ENCODE measurements at places on chromosomes 2 and 18.

DNA sequence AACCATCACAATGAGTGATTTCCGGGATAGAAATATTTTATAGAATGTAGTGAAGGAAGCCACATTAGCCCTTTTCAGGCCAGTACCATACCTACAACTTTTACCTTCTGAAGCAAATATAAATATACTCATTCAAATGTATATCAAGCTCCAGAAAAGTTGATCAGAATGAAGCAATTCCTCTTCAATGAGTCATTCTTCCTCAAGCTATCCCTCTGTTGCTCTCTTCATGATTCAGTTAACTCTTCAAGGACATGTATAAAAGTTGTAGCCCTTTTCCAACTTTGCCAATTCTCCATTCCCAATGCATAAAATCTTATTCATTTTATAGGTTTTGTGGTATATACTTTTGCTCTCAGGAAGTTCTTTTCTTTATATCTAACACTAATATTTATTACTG, 242.1 kb upstream of the RGPD4 start:
- H3K27ac ChIP-seq: no peak overlapping the region
- no peak overlapping the region for H3K4me3 ChIP-seq
- no peaks in the 10 kb centered on the region for H3K4me1 ChIP-seq
- no peaks in the 10 kb centered on the region for H3K27me3 ChIP-seq
- no peak for DNase-seq

DNA sequence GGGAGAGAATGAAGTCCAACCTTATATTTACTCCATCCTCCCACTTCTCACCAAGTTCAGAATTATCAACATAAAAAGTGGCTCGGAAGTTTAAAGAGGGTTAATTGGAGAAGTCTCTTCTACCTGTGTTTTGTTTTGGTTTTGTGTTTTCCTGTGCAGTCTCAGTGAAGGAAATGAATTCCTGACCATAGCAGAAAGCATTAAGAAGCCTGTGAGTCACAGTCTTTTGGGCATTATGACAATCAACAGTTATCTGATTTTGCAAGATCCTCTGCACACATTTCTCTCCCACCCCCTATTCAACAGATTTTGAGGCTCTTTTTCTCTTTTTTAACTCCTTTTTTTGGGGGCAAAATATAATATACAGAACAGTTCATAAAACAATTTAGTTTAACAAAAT, 8.6 kb upstream of the RPL37A start:
- H3K36me3 ChIP-seq: peaks cover 2% of the 10 kb centered on the region
- H3K27me3 ChIP-seq: no peaks in the 10 kb centered on the region
- no peak for DNase-seq
- peaks cover 7% of the 10 kb centered on the region for H3K4me1 ChIP-seq

DNA sequence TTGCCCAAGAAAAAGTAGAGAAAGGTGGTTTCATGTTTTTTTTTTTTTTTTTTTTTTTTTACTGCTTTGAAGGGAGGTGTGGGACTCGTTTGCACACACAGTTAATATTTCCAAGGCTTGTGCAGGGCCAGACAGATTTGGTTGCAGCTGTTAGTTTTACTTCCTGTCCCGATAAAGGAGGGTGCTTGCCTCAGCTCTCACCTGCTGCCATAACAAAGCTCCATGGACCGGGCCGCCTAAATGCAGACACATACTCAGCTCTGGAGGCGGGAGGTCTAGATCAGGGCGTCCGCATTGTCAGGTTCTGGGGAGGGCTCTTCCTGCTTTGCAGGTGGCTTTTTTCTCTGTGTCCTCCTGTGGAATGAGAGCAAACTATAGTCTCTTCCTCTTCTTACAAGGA, 69.9 kb downstream of the ODC1 start:
- H3K27ac ChIP-seq: peak overlapping the region; percentile 79
- peaks cover 69% of the 10 kb centered on the region for H3K4me1 ChIP-seq
- no peak for DNase-seq
- H3K27me3 ChIP-seq: no peaks in the 10 kb centered on the region

GRCh38 chr2:158973116-158973956, 4.9 kb downstream of the TANC1 start:
- H3K27ac ChIP-seq: no peak overlapping the region
- H3K27me3 ChIP-seq: peaks cover 31% of the 10 kb centered on the region
- no peak for DNase-seq
- no peak overlapping the region for H3K4me3 ChIP-seq
- H3K4me1 ChIP-seq: peaks cover 14% of the 10 kb centered on the region

- no peaks in the 10 kb centered on the region for H3K36me3 ChIP-seq
- DNase-seq: no peak
- H3K27me3 ChIP-seq: peaks cover 49% of the 10 kb centered on the region
- H3K4me3 ChIP-seq: no peak overlapping the region
Observed at GRCh38 chr2:47652061-47652690, 130.8 kb upstream of the MSH6 start.

DNA sequence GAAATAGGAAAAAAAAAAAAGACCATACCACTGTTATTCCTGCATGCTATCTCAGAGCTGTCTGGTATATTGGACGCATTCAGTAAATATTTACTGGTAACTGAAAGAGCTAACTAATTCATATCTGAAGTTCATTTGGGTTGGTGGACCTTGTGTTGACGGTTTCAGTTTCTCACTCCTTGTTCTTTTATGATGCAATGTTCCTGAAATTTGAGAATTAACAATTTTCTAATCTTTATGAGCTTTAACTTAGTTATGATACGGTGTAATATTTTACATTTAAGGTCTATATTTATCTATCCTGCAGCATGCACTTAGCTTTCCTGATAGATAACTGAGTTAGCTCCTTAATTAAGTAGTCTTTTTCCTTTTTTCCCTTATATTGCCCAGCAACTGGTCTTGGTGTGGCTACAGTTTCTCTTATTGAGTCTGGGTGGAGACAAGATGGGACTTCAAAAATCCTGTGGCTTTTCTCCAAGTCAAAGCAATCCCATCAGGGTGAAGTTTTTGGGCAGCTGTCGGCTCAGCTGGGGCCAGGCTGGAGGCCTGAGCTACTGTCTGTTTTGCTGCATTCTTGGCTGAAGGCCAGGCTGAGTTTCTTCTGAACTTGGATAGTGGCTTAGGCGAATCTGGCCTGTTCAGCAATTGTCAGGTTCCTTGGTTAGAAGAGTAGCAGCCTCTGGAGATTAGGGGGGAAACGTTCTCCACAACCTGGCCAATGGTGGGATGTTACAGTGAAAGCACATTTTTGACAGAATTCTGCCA, 78.4 kb upstream of the MEX3C start:
- H3K4me1 ChIP-seq: no peaks in the 10 kb centered on the region
- no peak overlapping the region for H3K4me3 ChIP-seq
- no peaks in the 10 kb centered on the region for H3K36me3 ChIP-seq

DNA sequence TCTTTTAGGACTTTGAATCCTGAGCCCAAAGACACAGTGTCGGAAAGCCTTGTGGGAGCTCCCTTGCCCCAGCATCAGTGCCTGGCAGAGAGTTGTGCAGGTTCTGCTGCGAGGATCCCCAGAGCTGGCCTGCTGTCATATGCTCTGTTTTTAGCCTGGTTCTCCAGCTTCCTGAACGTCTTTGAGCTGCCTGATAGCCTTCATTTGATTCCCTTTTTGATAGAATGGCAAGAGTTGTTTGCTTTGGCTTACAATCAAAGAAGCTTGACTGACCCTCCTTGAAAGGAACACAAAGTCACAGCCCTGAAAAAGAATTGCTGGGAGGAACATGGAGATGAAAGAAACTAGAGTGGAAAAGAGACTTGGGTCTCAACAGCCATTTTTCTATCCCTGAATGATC, 95.4 kb downstream of the C1QL2 start:
- H3K4me1 ChIP-seq: no peaks in the 10 kb centered on the region
- H3K27ac ChIP-seq: no peak overlapping the region
- no peaks in the 10 kb centered on the region for H3K27me3 ChIP-seq

DNA sequence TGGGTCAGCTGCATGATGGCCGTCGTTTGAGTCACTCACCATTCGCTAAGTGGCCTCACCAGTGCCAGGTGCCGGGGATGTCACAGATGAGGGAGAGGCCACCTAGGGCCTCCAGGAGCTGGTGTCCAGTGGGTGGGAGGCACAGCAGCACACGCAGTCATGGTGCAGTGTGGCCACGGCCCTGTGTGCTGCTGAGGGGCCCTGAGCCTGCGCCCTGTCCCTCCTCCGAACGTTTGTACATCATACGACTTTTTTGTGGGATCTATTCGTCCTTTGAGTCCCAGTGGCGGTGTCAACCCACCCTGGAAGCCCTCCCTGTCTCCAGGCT, 30.1 kb upstream of the ODC1 start:
- H3K4me1 ChIP-seq: peaks cover 20% of the 10 kb centered on the region
- no peak overlapping the region for H3K27ac ChIP-seq
- peaks cover 2% of the 10 kb centered on the region for H3K36me3 ChIP-seq
- no peak overlapping the region for H3K4me3 ChIP-seq
- peaks cover 9% of the 10 kb centered on the region for H3K27me3 ChIP-seq

GRCh38 chr18:58241026-58241679, 197.1 kb downstream of the NEDD4L start:
- no peaks in the 10 kb centered on the region for H3K27me3 ChIP-seq
- no peak overlapping the region for H3K27ac ChIP-seq
- no peak for DNase-seq
- H3K4me1 ChIP-seq: no peaks in the 10 kb centered on the region

All from T-helper 17 cell (primary cell).